ENCODE measurements at places on chromosomes 3 and 15.

DNA sequence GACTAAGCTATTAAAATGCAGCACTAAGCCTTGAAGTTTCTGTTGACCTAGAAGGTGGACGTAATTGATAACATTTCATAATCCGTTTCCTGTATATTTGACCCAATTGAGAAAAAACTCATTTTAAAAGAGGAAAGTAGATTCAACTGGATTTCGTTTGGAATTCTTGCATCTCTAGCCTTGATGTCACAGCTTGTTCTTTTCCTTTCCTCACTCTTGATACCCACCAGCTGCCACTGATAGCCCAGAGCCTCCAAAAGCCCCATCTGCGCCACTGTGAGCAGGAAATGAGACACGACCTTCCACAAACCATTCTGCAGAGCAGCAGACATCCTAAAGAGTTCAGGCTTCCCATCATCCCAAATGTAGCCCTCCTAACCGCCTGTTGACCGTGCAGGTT lies 61.8 kb downstream of the FOXB1 start:
- DNase-seq: no peak

DNA sequence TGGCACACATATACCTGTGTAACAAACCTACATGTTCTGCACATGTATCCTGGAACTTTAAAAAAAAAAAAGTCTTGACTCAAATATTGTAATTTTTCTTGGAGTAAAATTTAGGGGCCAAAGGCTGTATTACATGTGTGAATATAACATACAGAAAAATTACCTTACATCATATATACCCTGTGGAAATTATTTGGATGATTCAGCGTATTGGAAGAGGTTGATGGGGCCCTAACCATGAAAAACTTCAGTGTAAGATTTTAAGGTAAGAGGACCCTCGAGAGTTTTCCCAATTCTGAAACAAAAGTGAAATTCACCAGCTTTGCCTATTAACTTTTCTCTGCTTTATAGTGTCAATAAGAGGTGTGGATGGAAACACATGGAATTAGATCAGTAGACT lies 56.4 kb downstream of the UBE2E2 start:
- no peak for DNase-seq

DNA sequence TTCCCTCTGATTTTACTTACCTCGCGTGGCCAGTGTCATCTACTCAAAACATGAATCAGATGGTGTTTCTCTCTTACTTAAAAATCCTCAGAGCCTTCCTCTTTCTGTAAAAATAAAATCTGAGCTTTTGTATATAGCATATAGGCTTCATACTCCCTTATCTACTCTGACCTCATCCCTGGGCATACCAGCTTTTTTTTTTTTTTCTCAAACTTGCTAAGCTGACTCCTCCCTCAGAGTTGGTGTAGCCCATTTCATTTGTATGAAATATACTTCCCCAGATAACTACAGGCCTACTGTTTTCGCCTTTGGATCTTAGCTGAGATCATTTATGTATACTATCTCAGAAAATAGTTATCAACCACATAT lies 648.9 kb upstream of the ALCAM start:
- no peak for DNase-seq

- DNase-seq: no peak
These were observed 4.8 kb downstream of the CHD2 start for GRCh38 chr15:92904722-92905571.

DNA sequence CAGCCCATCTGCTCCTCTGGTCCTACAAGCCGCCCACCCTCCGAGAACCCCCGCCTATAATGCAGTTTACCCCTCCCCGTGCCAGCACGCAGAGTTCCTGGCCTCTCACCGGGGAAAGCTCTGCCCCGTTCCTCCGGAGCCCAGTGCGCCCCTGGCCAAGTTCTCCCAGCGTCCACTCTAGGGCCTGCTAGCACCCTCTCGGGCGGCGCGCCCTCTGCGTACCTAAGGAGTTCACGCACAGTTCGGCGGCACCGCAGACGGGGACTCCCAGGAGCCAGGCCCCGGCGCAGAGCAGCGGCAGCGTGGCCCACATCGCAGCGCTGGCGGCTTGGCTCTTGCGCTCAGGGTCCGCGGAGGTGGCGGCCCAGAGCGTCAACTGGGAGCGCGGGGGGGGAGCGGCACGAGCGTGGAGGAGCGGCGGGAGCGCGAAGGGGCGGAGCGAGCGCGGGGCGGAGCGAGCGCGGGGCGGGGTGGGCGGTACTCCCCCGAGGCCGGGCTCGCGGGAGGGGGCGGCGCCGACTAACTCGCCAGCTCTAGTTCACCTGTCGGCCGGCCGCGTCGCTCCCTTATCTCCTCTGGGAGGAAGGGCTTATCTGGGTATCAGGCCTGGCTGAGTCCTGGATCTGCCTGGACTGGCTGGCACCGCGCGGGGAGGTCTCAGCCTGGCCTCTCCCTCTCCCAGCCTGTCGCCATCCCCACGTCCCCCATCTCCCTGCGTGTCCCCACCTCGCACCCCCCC lies at the start of gene CTSH:
Gene CTSH, minus strand, starts transcription at position 378 of the 739 bp plus-strand sequence. Its CDS starts 65 bp downstream, at position 313.
- DNase-seq: peak; percentile 66

GRCh38 chr15:89756897-89757296 lies 5.8 kb upstream of the MESP1 start:
- no peak for DNase-seq

DNA sequence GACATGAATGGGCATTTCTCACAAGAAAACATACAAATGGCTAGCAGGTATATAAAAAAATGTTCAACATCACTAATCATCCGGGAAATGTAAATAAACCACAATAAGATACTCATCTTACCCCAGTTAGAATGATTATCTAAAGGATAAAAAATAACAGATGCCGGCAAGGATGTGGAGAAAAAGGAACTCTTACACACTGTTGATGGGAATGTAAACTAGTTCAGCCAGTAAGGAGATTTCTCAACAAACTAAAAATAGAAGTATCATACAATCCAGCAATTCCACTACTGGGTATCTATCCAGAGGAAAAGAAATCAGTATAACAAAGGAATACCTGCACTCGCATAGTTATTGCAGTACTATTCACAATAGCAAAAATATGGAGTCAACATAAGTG lies 124.2 kb downstream of the SATB1 start:
- DNase-seq: no peak

DNA sequence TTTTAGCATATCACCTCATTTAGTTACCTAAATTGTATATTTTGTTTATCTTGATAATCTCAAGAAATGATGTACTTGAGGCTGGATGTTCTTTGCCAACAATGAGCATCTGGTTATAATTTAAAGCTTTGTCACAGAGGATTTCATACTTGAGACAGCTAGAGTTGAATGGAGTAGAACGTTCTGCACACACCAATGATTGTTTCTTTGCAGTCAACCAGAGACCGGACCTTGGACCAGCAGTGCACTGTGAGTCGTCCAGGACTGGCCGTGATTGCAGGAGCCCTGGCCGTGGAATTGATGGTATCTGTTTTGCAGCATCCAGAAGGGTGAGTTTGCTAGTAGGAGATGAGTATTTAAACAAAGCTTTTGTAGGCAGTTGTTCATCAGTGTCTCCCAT lies 90.4 kb downstream of the ATG7 start:
- DNase-seq: no peak

- no peak for DNase-seq
These were observed 86.1 kb upstream of the CGNL1 start for GRCh38 chr15:57290187-57290586.
